Activated T-cell treated with anti-CD3 and anti-CD28 coated beads, Interleukin-2, amount 50 U/mL, for 1 hour (primary cell): ENCODE measurements at places on chromosomes 2 and 18.
A peak's percentile ranks its signal among the peaks of the same experiment; 100 is the strongest.

GRCh38 chr2:240310645-240311044 lies 124.8 kb upstream of the GPC1 start:
- DNase-seq, result no peak

- DNase-seq, result no peak
Measured at GRCh38 chr18:76996429-76996828, 136.2 kb downstream of the MBP start.

GRCh38 chr18:50006470-50007046 lies 188.4 kb downstream of the MYO5B start:
- no peak for DNase-seq

GRCh38 chr2:229521576-229521975 lies 192.8 kb downstream of the DNER start:
- DNase-seq, result no peak

- DNase-seq, result peak; percentile 97
Measured at GRCh38 chr18:26226229-26227050, at the start of gene TAF4B. TSS of gene TAF4B (plus strand) at chr18:26226445. CDS start at chr18:26226934, 489 bp downstream.

DNA sequence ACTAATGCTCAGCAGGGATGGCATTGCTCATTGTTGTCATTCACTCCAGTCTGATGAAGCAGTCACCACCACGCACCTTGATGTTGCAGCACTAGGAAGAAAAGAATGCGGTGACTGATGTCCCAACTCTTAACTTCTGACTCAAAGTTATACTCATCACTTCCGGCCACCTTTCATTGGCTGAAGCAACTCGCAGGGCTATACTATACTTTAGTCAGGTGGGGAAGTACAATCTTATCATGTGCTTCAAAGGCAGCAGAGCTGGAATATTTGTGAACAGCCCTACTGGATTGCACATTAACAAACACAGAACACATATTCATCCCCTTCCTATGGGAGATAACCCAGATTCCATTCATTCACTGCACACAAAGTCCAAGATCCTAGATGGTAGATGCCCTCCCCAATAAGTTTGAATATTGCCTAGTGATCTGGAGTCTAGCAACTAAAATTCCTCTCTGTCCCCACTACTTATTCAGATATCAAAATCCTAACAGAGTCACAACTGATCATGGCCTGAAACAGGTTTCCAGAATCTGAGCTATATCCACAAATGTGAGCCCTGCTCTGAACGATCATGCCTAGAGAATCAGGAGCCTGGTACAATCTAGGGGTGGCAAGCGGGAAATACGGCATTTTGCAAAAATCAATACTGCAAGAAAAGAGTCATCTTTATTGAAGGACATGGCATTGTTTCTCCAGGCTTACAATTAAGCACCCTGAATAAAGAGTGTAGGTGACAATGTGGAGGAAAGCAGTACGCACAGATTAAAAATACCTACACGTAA lies 3.4 kb upstream of the SPATS2L start:
- DNase-seq, result no peak

GRCh38 chr2:232534940-232535651 lies 4.4 kb upstream of the CHRNG start:
- DNase-seq, result peak; percentile 6

- DNase-seq, result no peak
Measured at GRCh38 chr18:44789710-44790109, 109.0 kb downstream of the SETBP1 start.

DNA sequence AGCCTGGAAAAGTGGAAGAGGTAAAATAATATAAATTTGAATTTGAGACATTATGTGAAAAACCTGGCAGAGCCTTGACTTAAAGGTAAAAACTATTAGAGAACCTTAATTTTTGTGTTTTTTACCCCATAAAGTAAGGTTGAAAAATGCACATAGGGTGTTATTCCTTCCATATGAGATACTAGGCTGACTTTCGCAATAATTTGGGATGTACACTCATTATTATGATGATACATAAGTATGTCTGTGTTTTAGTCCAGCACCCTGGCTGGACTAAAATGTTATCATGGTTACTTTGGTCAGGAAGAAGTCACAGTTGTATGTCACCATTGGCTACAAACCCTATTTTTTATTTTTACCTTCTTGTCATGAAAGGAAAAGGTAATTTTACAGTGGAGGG lies 19.8 kb downstream of the NEMP2 start:
- no peak for DNase-seq

DNA sequence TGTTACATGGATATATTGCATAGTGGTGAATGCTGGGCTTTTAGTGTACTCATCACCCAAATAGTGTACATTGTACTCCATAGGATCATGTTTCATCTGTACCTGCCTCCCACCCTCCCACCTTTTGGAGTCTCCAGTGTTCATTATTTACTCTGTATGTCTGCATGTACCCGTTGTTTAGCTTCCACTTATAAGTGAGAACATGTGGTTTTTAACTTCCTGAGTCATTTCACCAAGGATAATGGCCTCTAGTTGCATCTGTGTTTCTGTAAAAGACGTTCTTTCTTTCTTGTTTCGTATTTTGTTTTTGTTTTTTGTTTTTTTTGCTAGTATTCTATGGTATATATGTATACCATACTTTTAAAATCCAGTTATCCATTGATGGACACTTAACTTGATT lies 107.5 kb downstream of the MSTN start:
- no peak for DNase-seq

DNA sequence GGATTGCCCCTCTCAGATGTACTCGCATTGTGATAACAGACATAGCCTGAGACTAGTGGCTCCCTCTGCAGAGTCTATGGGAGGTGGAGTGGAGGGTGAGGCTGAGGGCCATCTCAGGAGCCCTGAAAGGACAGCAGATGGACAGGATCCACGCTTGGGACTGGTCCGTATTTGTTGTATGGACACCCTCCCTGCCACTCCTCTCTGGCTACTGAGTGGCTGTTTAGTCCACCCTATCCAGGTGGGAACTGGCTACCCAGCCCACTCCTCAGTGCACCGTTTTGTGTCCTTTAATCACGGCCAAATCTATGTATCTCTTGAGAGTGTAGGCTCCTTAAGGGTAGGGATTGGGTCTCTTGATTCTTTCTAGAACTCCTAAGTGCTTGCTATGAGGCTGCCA lies 4.5 kb upstream of the GLI2 start:
- no peak for DNase-seq

GRCh38 chr2:18402831-18403230 lies 157.6 kb downstream of the RDH14 start:
- DNase-seq, result no peak

DNA sequence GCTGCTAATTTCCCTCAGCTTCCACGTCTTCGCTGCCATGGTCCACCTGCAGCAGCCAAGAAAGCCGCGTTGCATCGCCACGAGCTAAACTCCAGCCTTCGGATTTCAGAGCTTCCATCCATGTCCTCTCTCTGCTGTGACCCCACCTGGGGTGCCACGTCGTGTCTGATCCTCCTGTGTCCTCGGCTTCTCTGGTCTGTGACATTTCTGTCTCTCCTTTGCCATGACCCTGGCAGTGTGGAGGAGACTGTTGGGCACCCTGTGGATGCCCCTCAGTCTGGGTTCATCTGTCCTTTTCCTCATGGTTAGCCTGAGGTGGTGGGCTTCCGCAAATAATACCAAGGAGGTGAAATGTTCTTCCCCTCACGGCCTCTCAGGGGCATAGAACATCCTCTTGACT lies 106.8 kb downstream of the RTP5 start:
- no peak for DNase-seq

DNA sequence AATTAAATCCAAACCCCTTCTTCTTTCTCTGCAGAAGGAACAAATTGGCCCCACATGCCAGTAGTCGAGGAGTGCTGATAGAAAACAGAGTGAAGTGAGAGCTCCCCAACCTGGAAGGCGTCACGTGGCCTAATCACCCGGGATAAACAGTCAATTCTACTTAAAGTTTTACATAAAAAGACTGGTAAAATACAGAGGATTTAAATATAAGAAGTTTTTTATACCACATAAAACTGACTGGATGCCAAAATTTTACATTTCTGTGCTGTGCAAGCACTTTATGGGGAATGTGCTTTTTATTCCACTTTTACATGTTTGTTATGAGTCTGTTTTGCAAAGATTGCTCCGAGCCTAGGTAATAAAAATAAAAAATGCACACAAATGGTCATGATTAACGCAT lies 1586.8 kb upstream of the ACVR2A start:
- DNase-seq, result no peak

DNA sequence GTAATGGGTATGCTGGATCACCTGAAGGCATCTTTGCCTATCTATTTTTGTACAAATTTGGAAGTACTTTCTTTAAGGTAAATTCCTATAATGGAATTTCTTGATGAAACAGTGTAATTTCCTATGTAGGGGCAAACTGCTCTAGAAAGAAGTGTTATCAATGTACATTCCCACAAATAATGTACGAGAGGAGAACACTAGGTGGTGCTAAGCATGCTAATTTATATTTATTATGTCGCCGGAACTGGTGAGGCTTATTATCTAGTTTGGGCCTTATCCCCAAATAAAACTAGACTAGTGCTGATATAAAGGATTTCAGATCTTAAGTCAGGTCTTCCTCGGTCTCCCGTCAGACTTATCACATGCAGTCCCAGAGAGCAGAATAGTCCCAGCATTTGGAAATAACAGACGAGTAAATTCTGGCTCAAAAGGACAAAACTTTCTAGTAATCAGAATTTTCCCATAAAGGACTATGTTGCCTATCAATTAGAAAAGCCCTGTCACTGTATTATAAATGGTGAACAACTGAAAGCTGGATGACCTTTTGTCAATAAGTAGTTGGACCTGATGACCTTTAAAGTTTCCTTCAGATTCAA lies 86.9 kb upstream of the RBBP8 start:
- DNase-seq, result no peak

- peak; percentile 70 for DNase-seq
Measured at GRCh38 chr2:207530160-207531031, 634 bp downstream of the CREB1 start.

DNA sequence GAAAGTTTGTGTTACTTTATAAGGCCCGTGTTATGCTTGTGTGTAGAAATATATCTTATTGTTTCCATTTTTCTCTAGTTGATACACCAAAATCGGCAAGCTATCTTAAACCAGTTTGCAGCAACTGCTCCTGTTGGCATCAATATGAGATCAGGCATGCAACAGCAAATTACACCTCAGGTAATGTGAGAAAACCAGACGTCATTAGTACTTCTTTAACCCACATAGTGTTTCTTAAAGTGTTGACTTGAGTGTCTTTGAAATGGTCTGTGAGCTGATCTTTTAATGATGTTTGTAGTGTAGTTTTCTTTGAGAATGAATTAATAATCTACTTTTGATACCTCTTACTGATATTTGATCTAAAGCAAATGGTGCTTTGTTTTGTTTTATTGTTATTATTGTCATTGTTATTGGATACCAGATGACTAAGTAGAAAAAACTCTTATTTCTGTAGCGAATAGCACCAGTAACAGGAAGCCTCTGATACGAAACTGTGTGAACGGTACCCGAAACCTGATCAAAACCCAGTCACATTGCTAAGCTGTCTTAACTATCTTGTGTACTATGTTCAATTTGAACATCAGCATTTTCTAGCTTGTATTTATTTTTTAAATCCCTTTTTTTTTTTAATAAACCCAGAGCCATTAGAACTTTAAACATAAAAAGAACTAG lies 53.7 kb downstream of the PTRHD1 start:
- no peak for DNase-seq

DNA sequence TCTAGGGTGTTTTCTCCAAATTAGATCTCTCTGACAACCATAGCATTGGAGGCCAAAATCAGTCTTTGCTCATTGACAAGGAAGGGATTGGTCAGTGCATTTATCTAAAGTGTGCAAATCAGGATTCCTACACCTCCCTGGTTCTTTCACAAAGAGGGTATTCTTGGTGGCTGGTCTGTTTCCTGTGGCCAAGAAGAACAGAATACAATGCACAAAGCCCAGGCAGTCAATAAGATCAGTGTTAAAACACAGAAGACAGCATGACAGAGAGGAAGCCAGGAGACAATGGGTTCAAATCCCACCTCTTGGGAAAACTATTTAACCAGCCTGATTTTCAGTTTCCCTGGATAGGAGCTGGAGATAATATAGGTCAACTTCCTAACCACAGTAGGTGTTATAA lies 46.1 kb upstream of the THOC1 start:
- DNase-seq, result no peak

GRCh38 chr2:16763056-16763455 lies 97.4 kb upstream of the CYRIA start:
- DNase-seq, result no peak

- DNase-seq, result no peak
Measured at GRCh38 chr2:12071318-12071717, 324.9 kb downstream of the LPIN1 start.

- no peak for DNase-seq
Measured at GRCh38 chr18:67379981-67380380, 136.5 kb downstream of the DSEL start.

GRCh38 chr2:108594132-108594981 lies 60.1 kb downstream of the LIMS1 start:
- DNase-seq, result no peak

DNA sequence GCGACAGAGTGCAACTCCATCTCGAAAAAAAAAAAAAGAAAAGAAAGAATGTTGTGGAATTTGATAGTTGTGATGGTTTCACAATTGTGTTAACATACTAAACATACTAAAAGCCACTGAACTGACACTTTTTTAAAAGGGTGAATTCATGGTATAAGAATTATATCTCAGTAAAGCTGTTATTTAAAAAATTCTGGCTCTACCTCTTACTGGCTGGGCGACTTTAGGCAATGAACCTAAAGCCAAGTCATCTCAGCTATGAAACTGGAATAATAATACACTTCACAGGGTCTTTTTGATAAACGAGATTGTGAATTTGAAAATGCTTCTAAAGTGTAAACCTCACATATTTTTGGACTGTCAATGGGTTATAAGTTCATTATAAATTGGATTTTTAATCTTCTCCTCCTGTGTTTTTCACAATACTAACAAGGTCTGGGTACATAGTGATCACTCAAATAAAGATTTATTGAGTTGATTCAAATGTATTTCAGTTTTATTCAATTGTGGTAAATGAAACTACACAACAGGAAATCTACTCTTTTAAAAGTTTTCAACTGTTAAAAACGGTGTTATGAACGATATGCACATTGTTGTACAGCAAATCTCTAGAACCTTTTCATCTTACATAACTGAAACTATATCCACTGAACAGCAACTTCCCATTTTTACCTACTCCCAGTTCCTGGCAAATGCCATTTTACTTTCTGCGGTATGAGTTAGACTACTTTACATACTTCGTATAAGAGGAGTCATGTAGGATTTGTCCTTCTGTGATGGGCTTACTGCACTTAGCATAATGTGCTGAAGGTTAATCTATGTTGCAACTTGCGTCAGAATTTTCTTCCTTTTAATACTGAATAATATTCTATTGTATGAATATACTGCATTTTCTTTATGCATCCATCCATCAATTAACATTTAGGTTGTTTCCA lies 43.0 kb upstream of the GTF2A1L start:
- no peak for DNase-seq

GRCh38 chr18:69880083-69880482 lies 67.6 kb downstream of the CD226 start:
- DNase-seq, result no peak

GRCh38 chr2:138113871-138114525 lies 149.7 kb downstream of the HNMT start:
- no peak for DNase-seq

- no peak for DNase-seq
Measured at GRCh38 chr2:233818639-233819621, 35.4 kb downstream of the HJURP start.
